Kidney capillary endothelial cell (primary cell): ENCODE measurements at places on chromosomes 16 and 17.

GRCh38 chr17:39871801-39872200 is 3.8 kb downstream of the ZPBP2 start:
- no peak for DNase-seq

DNA sequence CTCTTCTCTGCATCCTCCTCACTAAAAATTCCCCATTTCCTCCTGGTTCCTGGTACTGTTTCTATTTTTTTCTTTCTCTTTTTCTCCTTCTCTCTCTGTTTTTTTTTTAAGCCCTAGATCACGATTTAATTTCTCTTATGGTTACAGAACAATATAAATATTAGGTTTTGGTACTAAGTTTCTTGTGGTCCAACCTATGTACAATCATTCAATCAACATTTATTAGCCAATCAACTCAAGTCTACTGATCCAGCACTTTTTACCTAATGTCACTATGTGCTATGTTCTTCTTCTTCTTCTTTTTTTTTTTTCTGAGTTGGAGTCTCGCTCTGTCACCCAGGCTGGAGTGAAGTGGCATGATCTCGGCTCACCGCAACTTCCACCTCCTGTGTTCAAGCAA is 12.6 kb downstream of the RTN4RL1 start:
- DNase-seq: no peak

DNA sequence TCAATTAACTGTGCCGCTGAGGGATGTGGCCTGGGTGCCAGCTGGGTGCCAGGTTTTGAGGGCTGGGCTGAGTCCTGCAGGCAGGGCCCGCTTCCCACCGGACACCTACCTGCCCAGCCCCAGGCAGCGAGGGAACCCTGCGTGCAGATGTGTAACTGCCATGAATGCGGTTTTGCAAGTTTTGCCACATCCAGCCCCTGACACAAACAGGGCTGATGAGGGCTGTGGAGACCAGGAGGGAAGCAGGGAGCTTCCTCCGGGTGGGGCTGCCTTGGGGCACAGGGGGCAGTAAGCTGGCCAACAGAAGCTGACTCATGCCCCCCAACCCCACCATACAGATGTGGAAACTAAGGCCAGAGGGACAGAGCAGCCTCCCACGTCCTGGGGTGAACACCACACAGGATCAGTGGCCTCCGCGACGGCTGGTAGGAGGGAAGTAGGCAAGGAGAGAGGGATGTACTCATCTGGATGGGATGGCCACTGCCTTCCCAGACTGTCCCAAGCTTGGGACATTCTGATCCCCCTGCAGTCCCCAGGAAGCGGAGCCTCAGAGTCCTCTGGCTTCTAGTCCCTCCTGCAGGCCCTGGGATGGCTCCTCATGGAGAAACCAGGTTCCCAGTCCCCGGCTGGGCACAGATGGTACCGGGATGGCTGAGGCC is 1.6 kb downstream of the UBALD1 start:
- DNase-seq: no peak

DNA sequence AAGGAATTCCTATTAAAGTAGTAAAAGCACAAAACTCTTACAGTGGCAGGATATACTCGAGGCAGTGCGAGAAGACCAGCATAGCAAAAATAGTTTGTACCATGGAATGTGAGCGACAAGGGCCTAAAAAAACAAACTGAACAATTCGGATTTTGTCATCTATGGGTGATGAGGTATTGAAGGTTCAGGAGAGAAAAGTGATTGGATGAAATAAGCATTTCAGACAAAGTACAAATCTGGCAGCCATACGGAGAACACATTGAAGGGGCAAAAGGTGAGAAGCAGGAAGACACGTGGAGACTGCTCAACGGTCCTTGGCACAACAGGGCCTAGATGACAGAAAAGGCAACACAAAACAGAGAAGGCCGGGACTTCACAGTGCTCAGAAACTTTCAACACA is 22.5 kb downstream of the MYH10 start:
- no peak for DNase-seq

GRCh38 chr16:89517128-89517527 is 8.9 kb downstream of the SPG7 start:
- no peak for DNase-seq

- DNase-seq: peak; percentile 76
Measured at GRCh38 chr17:27601069-27601974, 29.7 kb upstream of the LGALS9 start.

DNA sequence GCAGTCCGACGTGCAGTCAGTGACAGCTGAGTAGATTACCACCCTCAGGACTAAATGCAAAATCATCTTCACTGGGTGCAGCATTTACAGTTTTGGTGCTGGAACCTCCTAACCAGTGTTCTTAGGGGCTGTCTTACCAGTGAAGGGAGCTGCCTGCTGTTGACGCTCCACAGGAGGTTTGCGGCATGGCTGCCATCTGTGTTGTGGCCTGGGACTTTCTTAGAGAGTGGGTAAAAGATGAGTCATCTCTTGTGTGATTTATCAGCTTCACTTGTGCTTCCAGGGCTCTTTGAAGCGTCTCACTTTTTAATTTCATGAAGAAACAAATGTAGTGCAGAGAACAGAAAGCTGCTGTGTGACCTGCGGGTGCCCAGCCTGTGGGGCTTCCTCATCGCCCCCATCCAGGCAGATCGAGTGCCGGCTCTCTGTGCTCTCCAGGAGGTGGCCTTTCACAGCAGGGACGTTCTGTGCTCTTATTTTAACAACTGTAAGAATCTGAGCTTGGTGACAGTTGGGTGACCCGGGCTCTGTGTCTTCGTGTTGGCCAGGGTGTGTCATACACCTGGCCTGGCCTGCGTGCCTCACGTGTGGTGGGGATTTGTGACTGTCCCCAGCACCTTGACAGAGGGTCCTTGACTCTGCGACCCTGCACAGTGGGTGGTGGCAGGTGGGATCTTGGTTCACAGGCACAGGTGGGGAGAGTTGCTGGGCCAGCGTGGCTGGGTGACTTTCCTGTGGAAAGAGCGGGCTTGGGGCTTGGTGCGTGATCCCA is 24.3 kb upstream of the ZNF750 start:
- DNase-seq: no peak

DNA sequence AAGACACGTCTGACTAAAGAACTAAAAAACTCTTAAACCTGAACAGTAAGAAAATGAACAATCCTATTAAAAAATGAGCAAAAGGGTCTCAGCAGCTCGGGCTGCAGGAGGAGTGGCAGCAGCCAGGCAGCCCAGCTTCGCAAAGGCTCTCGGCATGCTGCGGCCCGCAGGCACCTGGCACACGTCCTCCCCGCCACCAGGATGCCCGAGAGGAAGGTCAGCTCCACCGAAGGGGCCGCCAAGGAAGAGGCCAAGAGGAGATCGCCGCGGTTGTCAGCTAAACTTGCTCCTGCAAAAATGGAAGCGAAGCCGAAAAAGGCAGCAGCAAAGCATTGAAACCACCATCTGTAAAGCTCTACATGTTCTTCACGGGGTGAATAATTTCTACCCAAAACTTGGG is 173.5 kb downstream of the BCAS3 start:
- no peak for DNase-seq

DNA sequence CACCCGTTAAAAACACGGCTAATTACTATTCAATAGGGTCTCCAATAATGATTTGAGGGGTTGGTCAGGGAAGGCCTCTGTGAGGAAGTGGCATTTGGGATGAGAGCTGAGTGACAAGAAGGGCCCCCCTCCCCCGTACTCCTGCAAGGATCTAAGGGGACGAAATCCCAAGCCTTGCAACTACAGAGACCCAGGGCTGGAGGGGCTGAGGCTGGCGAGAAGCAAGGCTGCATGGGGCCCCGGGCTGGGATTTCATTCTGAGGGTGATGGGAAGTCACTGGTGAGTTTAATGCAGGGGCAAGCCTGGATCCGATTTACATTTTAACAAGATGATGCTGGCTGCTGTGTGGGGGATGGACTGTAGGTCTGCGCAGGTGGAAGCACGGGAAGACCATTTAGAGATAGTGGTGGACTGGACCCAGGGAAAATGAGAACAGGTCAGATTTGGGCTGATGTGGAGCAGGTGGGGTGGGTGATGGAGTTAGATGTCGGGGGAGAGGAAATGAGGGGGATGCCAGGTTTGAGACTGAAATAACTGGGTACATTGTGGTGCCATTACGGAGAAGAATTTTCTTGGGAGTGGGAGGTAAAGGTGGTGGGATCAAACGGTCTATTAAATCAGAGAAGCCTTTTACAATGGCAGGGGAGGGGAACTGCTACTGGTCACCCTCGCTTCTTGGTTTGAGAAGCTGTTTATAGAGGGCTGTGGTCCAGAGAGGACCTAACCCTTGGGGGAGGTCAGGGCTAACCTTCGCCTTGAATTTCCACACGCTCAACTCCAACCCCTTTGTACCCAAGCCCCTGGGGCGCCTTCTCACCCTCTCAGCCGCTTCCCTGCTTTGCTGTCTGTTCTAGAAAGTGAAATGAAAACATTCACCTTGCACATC is 932 bp upstream of the MYBBP1A start:
- DNase-seq: no peak

DNA sequence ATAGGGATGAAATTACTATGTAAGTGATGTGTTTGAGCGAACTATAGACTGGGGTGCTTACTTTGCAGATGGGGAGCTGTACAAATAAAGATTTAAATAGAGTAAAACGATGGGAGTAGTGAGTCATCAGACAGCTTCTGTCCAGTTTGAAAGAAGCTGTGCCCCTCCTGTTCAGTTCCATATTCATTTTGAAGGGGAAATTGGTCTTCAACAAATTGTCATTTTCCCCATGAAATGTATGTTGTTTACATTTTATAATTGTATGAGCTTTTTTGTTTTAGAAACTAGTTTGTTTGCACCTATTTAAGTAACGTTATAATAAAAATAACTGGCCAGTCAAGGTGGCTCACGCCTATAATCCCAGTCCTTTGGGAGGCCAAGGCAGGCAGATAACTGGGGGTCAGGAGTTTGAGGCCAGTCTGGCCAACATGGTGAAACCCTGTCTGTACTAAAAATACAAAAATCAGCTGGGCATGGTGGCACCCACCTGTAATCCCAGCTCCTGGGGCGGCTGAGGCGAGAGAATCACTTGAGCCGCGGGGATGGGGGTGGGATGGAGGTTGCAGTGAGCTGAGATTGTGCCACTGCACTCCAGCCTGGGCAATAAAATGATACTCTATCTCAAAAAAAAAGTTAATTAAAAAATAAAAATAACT is 20.2 kb downstream of the SEC14L1 start:
- no peak for DNase-seq

GRCh38 chr17:49963626-49964302 is 5.2 kb upstream of the DLX4 start:
- no peak for DNase-seq

- DNase-seq: no peak
Measured at GRCh38 chr17:49637050-49637449, 40.8 kb downstream of the SPOP start.

DNA sequence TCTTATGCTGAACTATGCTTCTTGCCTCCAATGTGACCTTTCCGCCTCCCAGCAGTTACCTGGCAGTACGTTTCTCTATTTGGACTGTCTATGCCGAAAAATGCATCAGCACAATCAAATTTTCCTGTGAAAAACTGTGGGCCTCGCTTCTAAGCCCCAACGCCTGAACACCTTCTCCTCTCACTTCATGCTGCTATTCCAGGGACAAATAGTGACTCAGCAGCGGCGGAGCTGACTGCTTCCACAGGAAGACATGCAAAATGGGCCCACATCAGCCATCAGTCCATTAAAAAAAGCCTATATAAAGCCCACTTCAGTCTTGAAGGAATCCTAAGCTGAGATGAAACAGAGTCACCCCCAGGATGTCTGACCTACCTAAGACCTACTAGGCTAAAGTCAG is 10.5 kb upstream of the PIP4K2B start:
- no peak for DNase-seq

GRCh38 chr16:67542464-67542863 is 13.8 kb downstream of the RIPOR1 start:
- no peak for DNase-seq

DNA sequence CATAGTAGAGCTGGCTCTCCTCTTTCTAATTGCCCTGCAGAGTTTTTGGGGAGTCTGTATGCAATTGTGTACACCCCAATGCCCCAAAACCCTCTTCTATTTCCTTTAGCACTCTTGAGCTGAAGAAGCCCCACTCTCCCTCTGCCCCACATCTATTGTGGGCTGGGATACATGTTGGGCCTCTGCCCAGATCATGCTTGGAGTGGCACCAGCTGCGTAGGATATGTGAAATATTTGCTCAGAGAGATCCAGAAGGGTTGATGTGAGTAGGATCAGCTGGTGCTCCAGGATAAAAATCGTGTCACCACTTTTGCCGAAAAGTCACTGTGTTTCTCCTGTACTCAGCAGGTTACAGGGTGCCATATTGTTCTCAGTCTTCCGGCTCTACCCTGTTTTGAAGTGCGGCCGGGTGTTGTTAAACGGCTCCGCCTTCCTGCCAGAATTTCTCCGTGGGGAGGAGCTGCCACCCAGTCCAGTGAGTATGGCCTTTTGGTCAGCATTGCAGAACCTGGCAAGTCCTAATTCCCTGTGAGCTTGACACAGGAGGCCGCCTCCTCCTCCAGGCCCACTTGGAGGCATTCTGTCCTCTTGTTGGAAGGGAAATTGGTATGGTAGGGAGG is 664.5 kb downstream of the WWOX start:
- no peak for DNase-seq

- DNase-seq: no peak
Measured at GRCh38 chr17:35729405-35729833, 2.0 kb upstream of the RASL10B start.
